Epithelial cell of proximal tubule (primary cell): ENCODE measurements at places on chromosomes 1 and 21. TPM values are rescaled to one million over a fixed set of nuclear protein-coding genes. Genes with fewer than 3 reads are reported as not detected.

The DNALI1 gene
- total RNA-seq: 3.5 and 16.4 TPM in 2 replicates

DNA sequence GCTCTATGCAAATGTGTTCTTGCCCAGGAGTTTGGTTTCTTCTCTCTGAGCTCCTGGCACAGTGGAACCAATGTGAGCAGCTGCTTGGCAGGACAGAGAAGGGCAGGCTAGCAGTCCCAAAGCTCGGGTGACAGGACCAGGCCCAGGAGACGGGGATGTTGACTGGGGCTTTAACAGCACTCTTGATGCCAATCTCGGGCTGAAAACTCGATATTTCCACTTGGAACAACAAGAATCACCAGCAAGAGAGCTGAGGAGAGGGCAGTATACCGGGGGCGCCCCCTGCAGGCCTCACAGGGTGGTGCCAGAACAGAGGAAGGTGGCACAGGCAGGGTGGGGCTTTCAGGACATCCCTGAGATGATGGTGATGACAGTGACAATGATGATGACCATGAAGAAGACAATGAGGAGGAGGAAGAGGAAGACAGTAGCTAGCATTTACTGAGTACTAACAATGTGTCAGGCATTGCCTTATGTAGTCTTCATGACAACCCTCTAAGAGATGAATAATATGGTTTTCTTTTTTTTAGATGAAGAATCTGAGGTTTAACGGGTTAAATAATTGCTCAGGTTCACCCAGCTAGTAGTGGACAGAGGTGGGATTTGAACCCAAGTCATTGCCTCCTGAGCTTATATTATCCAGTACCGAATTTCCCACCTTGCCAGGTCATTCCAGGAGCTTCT is 2.7 kb upstream of the KCNJ9 start:
- DNase-seq: no peak

DNA sequence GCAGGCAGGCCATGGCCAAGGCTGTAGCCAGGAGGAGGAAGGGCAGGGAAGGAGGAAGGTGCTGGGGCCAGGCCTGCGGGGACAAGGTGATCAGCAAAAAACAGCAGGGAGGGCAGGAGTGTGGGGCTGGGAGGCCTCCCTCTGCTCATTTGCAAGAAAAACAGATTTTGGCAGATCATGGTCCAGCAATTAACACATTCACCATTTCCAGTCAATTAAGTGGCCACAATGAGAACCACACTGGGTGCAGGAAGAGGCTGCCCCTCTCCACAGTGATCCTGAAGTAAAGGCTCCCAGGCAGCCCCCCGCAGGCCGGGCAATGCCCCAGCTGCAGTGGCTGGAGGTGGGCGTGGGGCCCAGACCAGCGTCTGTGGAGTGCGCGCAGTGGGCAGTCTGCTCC is 54.6 kb downstream of the DMRTB1 start:
- no peak for DNase-seq

DNA sequence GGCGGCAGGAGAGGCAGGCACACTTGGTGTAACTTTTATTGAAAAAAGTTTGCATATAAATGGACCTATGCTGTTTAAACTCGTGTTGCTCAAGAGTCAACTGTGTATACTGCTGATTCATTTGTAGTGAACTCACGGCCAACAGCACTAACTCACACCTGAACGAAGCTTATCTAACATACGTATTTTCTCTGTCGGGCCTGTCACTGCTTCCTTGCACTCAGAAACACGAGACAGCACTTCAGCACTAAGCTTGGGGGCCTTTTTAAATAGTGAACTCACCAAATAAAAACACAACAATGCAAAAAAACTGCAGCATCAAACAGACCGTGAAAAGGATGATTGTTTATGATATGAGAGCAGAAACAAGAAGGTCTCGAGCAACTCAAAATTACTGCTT is 58.9 kb upstream of the NEK2 start:
- no peak for DNase-seq

DNA sequence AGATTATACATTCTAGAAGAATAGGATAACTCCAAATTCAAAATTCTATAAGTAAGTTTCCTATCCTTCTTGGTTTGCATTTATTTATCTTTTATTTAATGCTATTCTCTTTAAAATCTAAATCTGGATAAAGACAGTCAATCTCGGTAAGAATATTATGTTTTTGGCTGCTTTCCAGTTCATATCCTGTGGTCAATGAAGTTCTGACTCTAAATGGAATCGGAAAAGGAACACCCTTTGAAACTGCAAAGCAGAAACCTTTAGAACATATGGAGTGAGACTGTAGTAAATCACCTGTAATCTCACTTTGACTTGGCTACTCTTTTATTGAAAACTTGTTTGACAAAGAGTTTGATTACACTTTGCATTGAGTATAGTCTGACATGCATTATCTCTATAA is 85.2 kb downstream of the KIFAP3 start:
- DNase-seq: no peak

DNA sequence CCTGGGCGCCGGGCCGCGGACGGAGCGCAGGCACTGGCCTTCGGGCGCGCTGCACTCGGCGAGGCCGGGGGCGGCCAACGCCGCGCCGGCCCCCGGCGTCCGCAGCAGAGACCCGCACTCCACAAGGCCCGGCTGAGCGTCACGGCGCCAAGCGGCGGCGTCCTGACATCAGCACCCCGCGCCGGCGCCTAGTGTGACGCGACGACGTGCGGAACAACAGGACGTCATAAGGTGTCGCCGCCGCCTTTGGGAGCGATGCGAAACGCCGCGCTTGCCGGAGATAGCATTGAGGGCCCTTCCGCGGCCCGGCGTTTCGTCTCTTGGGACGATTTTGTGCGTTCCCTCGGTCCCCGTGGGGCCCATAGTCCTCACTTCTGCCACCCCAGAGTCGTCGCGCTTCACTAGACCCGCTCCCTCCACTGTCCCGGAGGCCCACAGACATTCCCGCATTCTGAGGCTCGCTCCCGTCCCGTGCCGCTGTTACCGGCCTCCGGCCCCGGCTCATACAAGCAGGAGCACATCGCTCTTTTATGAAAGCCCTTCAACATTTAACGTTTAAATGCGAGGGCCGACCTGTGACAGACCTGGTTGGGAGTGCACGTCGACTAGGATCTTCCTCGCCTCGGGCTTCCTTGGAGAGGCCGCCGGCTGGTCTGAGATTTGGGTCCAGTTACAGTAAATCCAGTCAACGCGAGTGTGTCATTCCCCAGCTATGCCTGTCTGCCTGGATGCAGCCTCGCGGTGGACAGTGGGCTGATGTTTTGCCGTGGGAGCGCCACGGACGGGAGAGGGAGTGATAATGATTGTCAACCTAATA is at the start of gene SSU72:
Gene SSU72, minus strand, starts transcription at position 143 of the 817 bp plus-strand sequence. CDS start 306 bp downstream, outside the sequence.
- peak; percentile 25 for DNase-seq

The NBPF8 gene
- 10.8 and 13.7 TPM in 2 replicates for total RNA-seq

GRCh38 chr1:168095476-168095875 is 41.3 kb downstream of the GPR161 start:
- DNase-seq: no peak

- DNase-seq: no peak
Observed at GRCh38 chr1:63189677-63190076, 132.7 kb upstream of the FOXD3 start.

DNA sequence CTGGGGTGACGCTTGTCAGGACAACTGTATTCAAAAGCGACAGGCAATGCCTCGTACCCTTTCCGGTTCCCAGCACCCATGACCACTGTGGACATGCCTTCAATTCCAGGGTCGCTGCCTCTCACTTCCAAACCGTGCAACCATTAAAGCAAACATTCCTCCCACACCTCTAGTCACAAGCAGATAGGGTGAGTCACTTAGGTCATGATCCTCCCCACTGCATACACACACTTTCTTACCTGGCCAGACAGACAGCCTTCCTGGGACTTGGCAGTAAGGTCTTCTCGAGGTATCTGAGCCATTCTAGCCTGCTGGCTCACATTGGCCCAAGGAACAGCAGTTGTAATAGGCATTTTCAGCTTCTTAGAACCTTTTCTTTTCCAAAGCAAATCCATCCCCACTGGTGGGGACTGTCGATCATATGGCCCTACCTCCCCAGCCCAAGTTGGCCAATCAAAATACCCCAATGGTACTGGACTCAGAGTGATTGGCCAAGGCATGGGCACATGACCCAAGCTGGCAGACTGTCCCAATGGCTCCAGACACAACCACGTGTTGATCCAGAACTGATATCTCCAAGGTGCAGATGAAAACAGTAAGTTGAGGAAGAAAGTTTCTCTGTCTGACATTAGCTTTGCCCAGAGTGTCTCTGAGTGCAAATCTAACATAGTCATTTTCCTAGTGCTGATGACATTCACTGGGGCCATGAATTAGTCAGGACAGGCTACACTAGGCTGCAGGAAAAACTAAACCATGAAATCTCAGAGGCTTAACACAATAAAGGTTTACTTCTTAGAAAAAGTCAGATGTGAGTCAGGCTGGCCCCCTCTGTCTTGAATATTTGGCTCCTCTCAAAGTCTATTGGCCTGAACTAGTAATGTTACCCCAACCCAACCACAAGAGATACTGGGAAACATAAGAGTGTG is 113.8 kb downstream of the RRAGC start:
- DNase-seq: no peak

DNA sequence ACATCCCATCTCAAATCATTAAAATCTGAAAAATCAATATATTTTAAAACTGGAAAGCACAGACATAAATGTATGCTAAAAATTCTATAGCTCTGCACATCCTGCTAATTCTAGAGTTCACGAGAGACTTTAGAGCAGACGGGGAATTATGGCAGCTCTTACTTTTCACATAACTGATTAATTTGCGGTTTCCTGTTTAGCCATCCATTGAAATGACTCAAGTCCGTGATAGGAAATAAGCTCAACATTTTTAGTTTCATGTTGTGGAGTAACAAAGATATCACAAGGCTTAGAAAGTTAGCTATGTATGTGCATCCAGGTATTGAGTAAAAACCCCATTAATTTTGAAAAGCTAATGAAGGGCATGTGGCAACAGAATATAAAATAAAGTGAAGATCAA is 123.2 kb downstream of the SMYD2 start:
- DNase-seq: peak; percentile 80

DNA sequence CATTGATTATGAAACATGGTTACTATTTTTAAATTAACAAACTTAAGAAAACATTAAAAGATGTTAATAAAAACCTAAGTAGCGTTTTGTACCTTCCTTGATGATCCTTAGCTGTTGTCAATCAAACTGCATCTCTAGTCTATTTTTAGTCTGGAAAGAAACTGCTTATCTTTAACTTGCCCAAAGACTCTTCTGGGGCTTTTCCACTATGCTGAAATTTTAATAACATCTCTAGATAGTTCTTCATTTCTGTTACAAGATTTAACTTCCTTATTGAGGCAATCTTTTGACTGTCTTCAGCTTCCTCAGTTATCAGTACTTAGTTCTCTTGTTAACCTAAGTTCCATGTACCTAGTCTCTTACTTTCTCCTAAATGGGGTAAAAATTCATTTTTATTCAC is 135.9 kb upstream of the HMCN1 start:
- no peak for DNase-seq

The CDC20 gene
- total RNA-seq: 166 and 308 TPM in 2 replicates

GRCh38 chr21:31905503-31906451 is 33.0 kb downstream of the HUNK start:
- no peak for DNase-seq

- no peak for DNase-seq
Observed at GRCh38 chr1:17119773-17120480, 676 bp upstream of the PADI2 start.

DNA sequence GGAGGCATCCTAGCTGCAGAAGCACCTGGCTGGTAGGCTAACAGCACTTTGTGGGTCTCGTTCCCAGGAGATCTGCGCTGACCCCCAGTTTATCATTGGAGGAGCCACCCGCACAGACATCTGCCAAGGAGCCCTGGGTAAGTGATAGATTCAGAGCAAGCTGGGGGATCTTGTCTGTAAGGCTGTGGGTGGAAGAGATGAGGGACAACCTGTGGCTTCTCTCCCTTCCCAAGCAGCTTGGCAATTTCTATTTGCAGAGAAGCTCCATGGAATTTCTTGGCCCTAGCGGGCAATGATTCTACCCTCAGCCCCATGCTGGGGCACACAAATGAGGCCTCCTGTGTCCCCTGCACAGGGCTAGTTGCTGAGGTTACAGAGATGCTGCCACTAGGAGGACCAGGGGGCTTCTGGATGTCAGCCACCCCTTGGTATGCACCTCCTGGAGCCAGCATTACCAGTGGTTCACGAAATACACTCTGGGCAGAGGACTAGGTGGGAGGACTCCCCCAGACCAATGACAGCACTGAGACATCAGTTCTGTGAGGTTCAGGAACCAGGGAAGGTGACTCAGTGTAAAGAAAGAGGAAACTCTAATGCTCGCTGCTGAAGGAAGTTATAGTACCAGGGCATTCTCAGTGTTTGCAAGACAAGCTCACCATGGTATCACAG is 5.5 kb downstream of the CAPN2 start:
- DNase-seq: no peak

DNA sequence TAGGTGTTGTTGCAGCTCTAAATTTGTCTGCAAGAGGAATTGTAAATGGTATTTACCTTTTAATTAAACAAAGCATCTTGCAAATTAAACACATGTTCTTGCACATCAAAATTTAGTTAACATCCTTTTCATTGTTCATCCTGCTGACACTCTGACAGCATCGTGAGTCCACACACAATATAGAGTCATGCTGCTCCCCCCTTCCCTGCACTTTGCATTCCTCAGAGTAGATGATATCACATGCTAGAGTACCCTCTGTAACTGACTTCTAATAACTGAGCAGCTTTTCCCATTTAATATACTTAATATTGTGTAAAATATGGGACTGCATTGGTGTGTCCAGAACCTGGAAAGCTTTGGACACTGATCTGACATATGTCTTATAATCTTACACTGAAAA is 138.8 kb upstream of the DPYD start:
- no peak for DNase-seq

- no peak for DNase-seq
Observed at GRCh38 chr1:50369830-50370229, 53.4 kb downstream of the DMRTA2 start.

GRCh38 chr1:92599184-92599583 is 112.5 kb upstream of the GFI1 start:
- peak; percentile 1 for DNase-seq

DNA sequence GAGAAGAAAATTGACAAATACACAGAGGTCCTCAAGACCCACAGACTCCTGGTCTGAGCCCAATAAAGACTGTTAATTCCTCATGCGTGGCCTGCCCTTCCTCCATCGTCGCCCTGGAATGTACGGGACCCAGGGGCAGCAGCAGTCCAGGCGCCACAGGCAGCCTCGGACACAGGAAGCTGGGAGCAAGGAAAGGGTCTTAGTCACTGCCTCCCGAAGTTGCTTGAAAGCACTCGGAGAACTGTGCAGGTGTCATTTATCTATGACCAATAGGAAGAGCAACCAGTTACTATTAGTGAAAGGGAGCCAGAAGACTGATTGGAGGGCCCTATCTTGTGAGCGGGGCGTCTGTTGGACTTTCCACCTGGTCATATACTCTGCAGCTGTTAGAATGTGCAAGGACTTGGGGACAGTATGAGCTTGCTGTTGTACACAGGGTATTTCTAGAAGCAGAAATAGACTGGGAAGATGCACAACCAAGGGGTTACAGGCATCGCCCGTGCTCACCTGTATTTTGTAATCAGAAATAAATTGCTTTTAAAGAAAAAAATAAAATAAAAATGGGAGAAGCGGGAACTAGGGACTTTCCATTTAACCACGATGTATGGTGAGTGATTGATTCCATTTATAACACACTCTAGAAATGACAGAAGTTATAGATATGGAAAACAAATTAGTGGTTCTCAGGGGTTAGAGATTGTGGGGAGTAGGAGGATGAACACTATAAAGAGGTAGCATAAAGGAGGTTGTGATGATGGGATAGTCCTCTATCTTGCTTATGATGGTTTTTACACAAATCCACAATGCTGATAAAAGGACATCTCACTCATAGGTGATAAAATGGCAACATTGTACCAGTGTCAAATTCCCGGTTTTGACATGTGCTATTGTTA is 244.7 kb downstream of the MRPL39 start:
- DNase-seq: no peak

The KLHDC9 gene
- total RNA-seq: 2.6 and 6.5 TPM in 2 replicates

The GATAD2B gene
- total RNA-seq: 6.8 and 10.3 TPM in 2 replicates
